ENCODE measurements at places on chromosomes 4 and X.

DNA sequence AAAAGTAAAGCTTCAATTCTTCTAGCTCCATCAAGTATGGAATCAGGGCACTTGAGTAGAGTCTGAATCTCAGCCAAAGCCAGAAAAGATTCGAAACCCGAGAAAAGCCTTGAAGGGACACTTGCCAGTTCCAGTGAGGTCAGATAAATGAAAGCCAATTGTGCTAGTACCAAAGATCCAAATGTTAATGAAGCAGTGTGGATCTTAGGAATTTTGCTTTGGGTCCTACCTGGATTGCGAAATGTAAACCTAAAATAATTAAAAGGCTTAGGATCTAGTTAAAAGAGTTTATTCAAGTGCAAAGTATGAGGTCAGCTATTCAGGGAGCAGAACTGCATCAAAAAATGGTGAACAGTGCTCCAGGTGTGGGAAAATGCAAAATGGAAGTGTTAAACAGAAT, 552.6 kb downstream of the NAP1L3 start:
- DNase-seq: no peak

DNA sequence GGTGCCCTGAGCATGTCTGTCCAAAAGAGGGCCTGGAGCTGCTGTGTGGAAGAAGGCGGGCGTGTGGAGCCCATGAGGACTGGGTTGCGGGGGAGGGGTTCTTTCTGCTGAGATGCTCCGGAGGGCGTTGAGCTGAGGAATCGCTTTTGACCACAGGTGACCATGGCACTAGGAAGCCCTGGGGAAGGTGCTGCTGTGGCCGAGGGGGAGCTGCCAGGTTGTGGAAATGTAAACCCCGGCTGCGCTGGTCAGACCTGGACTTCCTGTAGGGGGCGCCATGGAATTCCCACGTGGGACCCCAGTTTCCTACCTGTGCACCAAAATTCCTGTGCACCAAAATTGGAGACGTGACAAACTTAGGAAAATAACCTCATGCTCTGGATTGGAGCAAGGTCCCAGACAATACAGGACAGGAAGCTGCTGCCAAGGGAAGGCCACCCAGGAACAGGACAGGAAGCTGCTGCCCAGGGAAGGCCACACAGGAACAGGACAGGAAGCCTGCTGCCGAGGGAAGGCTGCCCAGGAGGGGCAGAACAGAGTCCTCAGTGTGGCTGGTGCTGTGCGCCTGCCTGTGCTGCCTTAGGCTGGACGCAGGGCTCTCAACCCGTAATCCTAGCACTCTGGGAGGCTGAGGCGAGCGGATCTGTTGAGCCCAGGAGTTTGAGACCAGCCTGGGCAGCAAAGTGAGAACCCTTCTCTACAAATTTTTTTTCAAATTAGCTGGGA, 28.4 kb upstream of the UVSSA start:
- DNase-seq: no peak

- DNase-seq: no peak
Observed at GRCh38 chr4:64497491-64497890, 88.2 kb upstream of the TECRL start.

- DNase-seq: no peak
Observed at GRCh38 chr4:172666711-172667368, 501.8 kb upstream of the GALNT7 start.

Measured in activated gamma-delta T cell (primary cell).